ENCODE measurements at places on chromosomes 11 and 22.

DNA sequence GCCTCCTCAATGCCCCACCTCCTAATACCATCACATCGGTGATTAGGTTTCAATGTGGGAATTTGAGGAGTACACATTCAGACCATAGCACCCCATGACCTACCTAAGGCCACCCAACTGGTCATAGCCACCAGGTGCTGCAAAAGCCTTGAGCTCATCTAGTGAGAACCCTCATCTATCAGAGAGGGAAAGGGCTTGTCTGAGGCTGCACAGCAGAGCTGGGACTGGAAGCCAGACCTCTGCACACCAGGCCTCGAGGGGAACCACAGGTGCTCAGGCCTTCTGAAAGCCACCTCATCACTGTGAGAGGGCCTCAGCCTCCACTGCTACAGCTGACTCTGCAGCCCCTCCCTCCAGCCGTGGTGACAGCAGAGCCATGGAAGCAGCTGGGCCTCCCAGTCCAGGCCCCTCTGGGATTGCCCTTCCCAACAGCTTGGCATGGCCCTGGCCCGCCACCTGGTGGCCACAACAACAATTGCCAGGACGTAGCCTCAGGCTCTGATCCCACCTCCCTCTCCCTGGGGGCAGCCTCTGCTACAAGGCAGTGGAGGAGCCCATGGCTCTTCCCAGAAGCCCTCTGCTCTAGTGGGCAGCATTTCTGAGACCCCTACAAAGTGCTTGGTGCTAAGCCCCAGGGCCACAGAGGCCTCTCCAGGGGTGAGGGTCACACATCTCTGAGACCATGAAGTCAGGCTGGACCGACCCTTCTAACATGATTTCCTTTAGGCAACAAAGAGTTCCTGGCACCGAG, 41.0 kb upstream of the PRDM11 start:
- no peak for DNase-seq

- no peak for DNase-seq
These were observed 152.3 kb upstream of the RAG2 start for GRCh38 chr11:36750349-36750748.

DNA sequence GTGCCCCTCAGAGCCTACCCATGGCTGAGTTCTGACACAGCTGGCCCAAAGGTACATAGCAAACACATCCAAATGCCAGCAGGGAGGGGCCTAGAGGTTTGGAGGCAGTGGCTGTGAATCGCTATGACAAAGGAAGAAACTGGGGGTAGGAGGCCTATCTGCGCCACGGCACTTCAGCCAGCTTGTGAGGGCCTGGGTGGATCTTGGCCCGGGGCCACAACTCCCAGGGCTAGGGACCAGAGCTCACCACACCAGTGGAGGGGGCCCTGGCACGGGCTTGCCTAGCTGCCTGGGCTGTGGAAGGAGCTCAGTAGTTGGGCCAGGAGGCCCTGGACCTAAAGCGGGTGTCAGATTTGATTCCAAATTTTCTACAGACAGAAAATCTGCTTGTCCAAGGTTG, 9.4 kb upstream of the NAP1L4 start:
- no peak for DNase-seq

- DNase-seq: no peak
These were observed 70.6 kb upstream of the TTLL12 start for GRCh38 chr22:43257549-43257948.

- no peak for DNase-seq
These were observed 40.6 kb downstream of the BARX2 start for GRCh38 chr11:129416080-129416820.

DNA sequence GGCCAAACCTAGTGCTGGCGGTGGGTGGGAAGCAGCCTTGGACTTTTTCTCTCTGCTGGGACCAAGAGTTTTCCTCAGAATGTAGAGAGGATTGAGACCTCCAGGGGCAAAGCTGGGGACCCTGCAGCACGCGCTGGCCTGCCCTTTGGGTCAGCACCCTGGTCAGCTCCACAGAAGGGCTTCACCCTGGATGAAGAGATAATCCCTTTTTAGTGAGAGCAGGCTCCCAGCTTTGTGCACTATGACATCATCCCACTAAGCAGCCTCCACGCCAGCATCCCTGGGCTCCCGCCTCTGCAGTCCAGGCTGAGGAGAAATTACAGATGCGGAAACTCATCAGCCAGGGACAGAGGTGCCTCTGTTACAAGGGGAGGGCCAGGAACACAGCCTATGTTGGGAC, 23.5 kb downstream of the DRICH1 start:
- DNase-seq: no peak

GRCh38 chr22:20554824-20555223, 47.4 kb downstream of the MED15 start:
- DNase-seq: no peak

DNA sequence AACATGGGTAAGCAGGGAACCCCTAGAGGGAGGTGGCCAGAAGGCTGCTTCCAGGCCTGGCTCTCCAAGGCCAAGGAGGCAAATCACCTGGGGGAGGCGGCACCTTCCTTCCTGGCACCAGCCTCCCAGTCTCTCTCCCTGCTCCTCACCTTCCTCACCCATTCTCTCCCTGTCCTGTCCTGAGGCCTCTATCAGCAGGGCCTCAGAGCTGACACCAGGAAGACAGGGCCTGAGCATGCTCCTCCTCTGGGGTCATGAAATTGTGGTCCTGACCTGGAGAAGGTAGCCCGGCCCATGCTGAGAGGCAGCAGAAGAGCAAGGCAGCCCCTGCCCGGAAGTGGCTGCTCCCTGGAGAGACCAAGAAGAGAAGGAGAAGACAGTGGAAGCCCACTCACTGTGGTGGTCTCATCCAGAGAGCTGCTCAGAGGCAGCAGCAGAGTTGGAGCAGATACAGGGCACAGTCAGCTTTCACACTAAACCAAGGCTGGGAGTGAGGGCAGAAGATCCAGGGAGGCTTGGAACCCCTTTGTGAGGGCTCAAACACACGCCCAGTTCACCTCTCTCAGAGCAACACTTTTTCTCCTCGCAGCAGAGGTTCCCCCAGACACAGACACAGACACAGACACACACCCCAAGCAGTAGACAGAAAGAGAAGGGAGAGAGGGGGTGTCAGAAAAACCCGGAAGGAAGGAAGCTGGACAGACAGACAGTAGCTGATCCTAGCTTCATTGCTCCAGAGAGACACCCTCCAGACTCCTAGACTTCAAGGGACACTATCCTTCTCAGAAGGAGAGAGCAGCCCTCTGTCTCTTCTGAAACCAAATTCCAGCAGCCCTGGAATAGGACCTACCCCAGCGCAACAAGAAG, 1.8 kb downstream of the BCL9L start:
- DNase-seq: no peak

All from esophagus squamous epithelium (tissue), 5 donors.